ENCODE measurements at places on chromosomes 2 and 18.

GRCh38 chr2:168183308-168183997 lies 63.9 kb downstream of the STK39 start:
- no peak for DNase-seq

DNA sequence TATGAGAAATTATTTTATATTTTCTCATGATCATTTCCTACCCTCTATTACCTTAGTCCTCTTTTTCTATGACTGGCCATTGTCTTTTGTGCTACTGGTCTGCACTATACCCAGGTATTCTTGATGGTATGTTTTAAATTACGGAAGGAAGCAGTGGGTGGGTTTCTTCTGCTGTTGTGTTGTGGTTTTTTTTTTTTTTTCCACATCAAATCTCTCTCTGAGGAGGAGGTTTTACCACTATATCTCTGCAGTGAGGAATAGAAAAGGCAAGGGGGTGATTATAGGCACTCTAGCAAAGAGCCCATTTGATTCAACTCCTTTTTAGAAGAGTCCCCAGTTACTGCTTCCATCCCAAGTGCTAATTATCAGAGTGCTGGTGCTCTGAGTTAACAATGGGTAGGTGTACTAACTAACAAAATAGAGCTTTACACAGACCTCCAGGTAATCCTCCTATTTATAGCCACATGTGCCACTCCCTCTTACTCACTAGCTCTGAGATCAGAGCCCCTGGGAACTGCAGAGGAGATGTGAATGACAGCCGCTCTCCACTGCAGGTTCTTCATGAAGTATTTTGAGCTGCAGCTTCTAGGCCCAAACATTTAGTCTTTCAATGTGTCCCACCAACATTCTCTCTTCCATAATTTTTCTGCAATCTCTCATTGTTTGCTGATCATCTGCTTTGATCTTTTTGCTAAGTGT lies 301.6 kb upstream of the GULP1 start:
- DNase-seq = no peak

DNA sequence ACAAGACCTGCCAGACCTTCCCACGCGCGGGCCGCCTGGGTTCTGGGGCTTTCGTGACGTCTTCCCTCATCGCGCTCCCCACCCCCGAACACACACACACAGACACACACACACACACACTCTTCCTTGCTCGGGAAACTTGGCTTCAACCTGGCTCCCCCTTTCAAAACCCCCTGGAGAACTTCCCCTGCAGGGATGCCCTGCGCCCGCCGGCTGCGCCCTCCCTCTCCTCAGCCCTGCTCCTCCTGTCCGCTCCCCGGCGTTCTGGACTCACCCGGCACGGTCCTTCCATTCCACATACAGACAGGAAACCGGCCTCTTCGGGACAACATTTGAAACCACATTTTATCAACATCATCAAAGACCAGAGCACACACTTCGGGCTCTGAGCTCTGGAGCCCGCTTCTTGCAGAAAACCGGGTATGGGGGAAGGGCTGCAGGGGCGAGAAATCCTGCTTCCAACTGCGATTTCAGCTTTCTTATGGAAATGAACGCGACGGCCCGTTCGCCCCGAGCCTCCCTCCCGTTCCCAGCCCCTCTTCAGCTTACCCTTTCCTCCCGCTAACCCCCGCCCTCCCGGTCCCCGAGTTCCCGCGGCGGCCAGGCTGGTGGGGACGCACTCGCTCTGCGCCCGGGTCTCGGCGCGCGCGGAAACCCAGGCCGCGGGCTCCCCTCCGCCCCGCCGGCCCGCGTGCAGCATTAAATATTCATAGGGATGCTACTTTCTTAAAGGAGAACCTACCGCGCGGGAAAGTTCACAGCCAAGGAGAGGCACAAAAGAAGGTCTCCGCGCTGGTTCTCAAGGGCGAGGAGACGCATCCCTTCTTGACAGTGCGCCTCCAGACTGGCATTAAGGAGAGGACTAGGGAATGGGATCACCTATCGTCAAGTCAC lies 18.3 kb downstream of the POU3F3 start:
- DNase-seq = no peak

DNA sequence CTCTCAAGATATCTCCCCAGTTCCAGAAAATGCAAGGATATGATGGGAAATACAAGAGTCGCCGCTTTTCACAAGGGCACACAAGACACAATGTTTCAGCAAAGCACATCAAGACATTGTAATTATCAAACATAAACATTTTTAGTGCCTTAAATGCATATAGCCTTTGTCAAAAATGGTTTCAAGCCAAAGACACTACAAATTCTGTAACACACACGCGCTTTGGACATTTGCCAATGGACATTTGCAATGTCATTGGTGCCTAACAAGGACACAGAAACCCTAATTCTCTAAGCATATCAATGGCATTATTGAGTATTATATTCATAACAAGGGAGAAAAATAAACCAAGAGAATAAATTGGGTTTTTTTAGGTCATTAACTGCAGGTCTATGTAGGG lies 16.1 kb downstream of the ADD2 start:
- no peak for DNase-seq

- DNase-seq = no peak
Observed at GRCh38 chr2:64402876-64403275, 51.1 kb upstream of the LGALSL start.

GRCh38 chr2:141417246-141417797 lies 713.5 kb downstream of the LRP1B start:
- DNase-seq = no peak

DNA sequence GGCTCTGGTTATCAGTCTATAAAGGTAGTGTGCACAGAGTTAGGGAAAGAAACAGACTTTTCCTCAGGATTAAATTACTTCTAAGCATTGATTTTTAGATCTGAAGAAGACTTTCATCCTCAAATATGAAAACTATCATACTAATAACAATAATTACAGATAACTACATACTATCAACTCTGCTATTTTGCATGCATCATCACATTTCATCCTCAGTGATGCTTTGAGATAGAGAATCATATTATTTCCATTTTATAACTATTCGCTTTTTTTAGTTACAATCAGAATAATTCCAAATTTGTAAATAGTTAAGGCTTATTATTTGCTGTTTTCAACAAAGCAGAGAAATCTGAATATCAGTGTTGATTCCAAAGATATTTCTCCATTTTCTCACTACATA lies 239.2 kb downstream of the MEIS1 start:
- no peak for DNase-seq

DNA sequence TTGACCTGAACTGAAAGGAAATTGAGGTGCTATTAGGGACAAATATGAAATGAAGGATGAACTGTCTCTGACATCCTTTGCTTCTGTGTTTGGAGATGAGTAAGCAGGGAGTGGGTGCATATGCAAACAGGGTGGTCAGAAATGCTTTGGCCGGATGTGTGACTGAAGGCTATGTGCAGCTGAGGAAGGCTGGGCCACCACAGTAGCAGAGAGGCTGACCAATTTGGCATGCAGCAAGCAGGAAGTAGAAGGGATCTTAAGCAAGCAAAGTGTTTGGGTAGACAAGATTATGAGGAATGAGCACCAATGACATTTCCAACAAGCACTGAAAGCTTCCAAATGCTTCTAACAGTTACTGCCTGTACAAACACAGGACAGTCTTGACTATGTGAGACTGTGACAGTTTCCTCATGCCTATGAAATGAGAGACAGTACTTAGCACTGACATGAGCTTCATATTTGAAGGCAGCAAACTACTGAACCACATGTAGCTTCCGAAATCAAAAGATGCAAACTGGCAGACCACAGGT lies 3.3 kb upstream of the ACTR3 start:
- peak; percentile 86 for DNase-seq

- no peak for DNase-seq
Observed at GRCh38 chr2:204143216-204144014, 206.9 kb downstream of the ICOS start.

DNA sequence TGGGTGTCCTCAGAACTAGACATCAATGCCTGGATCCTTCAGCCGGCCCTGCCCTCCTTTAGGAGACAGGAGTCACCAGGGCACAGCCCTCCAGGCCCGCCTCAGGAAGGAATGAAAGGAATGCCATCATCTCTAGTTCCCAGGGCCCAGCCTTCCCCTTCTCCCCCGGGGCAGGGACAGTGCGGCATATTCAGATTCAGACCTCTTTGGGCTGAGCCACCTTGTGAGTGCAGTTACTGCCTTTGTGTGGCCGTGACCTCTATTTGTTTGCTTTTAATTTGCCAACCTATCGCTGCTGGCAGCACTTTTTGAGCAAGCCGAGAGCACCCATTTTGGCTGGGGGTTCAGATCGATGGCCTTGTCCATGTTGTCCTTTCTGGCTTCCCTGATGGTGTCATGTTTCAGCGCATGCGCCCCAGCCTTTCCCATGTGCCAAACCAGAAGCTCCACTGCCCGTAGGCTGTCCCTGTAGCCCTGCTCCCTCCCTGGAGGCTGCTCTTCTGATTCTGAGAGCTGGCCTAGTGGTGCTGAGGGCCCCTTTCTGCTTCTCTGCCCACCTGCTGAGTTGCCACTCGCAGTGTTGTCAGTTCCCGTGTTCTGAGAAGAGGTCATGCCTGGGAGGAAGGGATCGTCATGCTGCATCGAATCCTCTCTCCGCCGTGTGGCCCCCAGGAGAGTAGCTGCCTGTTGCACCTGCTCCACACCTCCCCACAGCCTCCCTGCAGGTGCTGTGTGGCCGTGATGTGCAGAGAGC lies 10.9 kb downstream of the ANKRD23 start:
- DNase-seq = peak; percentile 56

DNA sequence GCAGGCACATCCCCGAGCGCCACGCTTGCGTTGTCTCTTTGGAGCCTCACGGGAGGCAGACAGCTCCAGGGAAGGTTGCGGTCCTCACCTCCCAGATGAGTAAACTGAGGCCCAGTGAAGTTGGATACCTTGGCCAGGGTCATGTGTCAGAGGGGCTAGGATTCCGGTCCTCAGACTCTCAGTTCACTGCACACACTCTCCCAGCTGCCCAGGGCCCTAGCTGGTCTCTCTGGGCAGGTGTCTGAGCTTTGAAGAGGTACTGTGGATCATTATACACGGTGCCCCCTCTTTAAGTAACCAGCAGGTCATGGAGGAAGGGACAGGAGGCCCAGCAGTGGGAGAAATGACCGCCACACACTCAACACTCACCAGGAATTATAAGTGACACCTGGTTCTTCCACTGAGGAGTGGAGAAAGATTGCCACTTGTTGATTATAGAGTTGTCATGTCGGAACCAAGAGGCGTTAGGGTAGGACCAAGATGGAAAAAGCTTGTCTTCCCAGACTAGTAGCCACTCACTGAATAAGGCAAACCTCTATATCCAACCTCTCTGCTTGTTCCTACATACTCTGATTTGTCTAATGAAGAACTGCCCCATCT lies 588 bp downstream of the TMEM214 start:
- DNase-seq = no peak

- no peak for DNase-seq
Observed at GRCh38 chr2:73908689-73909652, 16.2 kb downstream of the ACTG2 start.

GRCh38 chr2:143822736-143823135 lies 693.5 kb downstream of the ARHGAP15 start:
- no peak for DNase-seq

- peak; percentile 17 for DNase-seq
Observed at GRCh38 chr2:204340511-204340910, 204.8 kb upstream of the PARD3B start.

DNA sequence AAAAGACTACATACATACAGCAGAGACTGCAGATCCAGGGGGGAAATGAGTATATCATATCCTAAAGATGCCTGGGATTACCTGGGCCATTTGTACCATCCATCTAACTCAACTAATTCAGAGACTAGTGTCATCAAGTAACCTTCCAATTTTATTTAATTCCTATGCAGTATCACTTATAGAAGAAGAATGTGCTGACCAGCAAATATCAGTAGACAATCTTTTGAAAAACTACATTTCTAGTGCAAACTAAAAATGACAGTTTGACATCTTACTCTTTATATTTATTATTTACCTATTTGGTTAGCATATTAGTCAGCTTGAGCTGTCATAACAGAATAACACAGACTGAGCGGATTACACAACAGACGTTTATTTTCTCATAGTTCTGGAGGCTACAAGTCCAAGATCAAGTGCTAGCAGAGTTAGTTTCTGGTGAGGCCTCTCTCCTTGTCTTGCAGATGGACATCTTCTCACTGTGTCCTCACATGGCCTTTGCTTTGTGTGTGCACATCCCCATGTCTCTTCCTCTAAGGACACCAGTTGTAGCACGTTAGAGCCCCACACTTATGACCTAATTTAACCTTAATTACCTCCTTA lies 47.0 kb downstream of the NCKAP5 start:
- DNase-seq = no peak
